DMS53 (cell line): ENCODE measurements at places on chromosomes 3 and 15.
A peak's percentile ranks its signal among the peaks of the same experiment; 100 is the strongest.

- no peak for DNase-seq
These were observed 394.8 kb downstream of the SI start for GRCh38 chr3:164683489-164683888.

GRCh38 chr3:192890347-192891335, 27.0 kb downstream of the MB21D2 start:
- no peak for DNase-seq

DNA sequence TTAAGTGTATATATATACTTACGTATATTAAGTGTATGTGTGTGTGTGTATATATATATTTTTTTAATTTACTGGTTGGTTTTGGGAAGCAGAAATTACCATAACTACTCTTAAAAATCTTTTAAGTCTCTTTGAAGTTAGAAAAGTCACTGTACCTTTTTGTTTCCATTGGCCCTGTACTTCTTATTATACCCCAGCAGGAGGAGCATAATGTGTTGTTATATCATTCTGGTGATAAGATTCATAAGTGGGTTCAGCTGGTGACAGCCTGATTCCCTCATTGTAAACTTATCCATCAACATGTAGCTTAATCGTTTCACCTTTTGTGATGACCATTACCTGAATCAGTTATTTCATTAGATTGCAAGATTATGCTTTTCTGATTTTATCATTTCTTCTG, 30.8 kb downstream of the MLH1 start:
- DNase-seq: peak; percentile 1

GRCh38 chr15:99421172-99421656, 144.6 kb upstream of the MEF2A start:
- DNase-seq: peak; percentile 14

DNA sequence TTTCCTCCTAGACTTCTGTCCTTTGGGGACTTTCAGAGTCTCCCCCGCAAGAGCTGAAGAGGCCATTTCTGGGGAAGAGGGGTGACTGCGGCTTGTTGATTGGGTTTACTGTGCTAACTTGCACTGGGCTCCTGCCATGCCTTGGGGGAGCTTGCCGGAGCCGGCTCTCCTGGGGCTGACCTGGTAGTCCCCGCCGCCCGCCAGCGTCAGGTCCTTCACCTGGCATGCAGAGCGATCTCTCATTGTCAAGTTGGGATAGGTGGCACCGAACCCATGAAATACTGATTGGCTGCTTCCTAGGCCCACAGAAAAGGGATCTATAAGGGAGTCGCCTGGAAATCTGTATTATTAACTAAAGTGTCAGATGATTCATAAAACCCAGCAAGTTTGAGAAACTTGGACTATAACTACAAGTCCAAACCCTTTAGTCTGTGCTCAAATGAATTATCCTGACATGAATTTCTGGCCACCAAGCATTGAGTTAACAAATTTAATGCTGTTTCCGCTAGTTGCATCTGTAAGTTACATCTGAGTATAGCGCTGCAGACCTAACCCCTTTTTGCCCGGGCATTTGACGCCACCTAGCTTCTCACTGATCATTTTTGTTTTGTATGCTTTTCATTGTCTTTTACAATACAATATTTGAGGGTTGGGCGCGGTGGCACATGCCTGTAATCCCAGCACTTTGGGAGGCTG, 607 bp upstream of the IMP3 start:
- peak; percentile 86 for DNase-seq

GRCh38 chr15:88744548-88745020, 58.7 kb upstream of the ACAN start:
- DNase-seq: no peak

GRCh38 chr3:49329186-49329585, 10.7 kb downstream of the USP4 start:
- no peak for DNase-seq

DNA sequence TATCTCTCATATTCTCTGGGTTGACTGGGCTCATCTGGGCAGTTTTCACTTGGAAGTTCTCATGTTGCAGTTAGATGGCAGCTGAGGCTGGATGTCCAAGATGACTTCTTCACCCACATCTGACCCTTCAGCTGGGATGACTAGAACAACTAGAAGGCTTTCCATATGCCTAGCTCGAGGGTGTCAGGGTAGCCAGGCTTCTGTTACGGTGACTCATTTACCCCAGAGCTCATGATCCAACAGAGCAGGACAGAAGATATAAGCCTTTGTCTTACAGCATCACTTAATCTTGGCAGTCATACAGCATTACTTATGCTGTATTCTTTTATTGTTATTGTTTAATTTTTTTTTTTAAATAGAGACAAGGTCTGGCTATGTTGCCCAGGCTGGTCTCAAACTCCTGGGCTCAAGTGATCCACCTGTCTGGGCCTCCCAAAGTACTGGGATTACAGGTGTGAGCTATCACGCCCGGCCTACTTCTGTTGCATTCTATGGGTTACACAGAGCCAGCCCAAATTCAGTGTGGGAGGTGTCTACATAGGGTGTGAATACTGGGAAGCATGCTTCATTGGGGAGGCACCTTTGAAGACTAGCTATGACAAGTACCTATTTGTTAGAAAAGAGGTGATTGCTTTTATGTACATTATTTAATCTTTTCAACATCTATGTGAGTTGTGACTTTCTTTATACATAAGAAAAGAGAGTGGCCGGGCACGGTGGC, 10.7 kb downstream of the HMCES start:
- no peak for DNase-seq

GRCh38 chr3:17367171-17367570, 375.3 kb downstream of the TBC1D5 start:
- DNase-seq: no peak

DNA sequence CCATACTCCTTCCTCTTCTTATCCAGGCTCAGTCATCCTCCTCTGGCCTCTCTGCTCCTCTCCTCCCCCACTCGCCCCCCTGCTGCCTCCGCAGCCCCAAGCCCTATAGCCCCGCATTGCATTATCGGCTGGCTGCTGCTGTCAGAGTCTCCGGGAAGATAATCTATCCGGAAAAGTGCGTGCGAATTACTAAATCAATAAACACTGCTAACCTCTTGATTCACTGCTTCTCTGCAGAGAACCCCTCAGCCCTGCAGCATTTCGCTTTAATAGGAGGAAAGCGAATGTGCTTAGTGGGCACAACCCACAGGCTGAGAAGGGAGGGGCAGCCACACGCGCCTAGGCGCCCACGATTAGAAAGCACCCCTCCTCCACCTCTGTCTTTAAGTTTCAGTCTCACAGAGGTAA, 167.6 kb downstream of the ABHD5 start:
- DNase-seq: no peak

DNA sequence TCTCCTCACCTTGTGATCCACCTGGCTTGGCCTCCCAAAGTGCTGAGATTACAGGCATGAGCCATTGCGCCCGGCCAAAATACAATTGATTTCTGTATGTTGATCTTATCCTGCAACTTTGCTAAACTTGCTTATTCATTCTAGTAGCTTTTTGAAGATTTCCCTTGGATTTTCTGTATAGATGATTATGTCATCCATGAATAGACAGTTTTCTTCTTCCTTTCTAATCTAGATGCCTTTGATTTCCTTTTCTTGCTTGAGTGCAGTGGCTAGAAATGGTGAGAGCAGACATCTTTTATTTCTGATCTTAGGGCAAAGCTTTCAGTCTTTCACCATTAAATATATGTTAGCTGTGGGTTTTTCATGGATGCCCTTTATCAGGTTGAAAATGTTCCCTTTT, 4.4 kb upstream of the ELP6 start:
- DNase-seq: no peak

DNA sequence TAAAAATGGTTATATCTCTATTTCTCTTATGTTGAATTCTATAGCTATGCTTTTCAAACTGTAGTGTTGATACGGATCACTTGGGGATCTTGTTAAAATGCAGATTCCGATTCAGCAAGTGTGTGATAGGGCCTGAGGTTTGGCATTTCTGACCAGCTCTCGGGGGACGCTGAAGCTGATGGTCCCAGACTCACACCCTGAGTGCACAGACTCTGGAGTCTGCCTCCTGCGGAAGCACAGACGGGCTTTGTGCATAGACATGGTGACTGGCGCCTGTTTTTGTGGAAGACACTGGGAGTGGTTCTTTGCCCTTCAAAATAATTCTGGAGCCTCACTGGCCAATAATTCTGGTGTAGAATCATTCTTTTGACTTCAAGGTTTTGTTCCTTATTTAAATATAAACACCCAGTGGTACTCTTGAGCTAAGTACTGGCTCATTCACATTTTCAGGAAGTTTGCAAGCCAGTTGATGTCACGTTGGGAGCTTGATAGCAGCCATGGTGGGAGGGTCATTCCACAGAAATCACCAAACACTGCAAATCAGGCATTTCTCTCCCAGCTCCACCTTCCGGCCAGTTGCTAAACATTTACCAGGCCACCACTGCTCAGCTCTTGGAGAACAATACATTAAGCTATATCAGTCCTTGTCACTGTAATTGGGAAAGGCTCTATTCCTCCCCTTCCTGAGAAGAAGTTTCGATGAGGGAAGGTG, 19.2 kb downstream of the CLDN11 start:
- DNase-seq: no peak

DNA sequence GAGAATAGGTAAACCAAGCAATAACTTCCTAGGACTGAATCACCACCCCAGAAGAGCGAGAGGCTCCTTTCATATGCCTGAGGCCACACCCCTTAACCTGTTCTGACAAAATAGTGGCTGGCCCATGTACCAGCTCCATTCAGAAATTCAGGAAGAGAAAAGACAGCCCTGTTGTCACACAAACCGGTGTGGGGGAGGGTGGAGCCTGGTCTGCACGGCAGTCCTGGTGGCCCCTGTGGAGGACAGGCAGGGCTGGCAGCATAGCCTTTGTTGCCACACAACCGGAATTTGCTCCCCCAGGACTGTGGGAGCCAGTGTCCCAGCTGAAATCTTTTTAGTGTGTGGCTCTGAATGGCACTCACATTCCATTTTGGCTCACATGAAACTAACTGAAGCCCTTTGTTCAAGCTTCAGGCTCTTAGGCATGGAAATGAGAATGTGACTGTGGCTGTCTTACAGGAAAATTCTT, 23.8 kb downstream of the RLBP1 start:
- no peak for DNase-seq

DNA sequence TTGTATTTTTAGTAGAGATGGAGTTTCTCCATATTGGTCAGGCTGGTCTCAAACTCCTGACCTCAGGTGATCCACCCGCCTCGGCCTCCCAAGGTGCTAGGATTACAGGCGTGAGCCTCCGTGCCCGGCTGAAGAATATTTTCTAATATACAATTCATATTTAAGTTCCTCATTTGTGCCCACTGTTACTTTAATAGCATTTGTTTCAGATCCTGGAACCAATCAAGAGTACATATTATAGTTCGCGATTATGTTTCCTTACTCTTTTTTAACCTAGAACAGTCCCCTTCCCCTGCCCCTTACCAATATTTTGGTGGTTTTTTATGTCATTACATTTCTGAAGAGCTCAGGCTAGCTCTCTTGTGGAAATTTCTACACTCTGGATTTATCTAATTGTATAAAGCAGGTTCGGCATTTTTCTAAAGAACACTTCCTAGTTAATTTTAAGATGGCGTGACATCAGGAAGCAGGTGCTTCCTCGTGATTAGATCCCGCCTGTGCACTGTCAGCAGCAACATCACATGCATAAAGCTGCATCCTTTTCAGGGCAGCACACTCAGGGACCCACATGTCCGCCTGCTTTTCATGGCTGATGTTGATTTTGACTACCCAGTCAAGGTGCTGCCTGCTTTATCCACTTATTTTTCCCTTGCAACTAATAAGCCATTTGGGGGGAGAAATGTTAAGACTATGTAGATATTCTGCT, 88.7 kb upstream of the EPHB3 start:
- DNase-seq: peak; percentile 27

DNA sequence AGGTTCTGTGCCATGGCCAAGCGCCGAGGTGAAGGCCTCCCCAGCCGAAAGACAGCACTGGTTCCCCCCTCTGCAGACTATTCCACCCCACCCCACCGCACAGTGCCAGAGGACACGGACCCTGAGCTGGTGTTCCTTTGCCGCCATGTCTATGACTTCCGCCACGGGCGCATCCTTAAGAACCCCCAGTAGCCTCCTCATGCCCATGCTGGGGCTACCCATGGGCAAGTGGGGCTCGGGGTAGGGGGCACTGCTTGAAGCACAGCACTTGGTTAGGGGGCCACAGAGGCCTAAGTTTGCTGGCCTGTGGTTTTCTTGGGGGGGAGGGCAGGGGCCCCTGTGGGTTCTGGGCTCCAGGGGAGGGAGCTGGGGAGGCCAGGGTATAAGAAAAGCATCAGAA, 4.8 kb upstream of the CHST14 start:
- DNase-seq: no peak

- DNase-seq: no peak
These were observed 73.7 kb upstream of the TSPAN3 start for GRCh38 chr15:77144492-77145070.

DNA sequence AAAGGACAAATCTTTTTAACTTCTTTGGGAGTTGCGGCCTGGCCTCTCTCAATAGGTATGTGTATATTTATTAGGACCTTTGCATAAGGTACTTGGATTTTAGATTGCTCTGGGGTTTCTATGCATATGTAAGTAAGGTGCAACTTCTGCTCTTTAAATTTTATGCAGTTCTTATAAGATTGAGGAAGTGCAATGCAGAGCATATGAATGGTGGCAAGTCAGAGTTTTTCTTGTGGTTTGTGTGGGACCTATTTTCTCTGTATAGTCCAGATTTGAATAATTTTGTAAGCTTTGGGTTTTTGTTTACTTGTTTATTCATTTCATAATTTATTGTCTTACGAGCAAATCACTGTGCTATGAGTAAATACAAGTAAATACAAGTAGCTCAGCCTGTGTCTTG, 101.5 kb downstream of the ATG7 start:
- DNase-seq: no peak

GRCh38 chr3:73094951-73095350, 33.5 kb downstream of the EBLN2 start:
- no peak for DNase-seq

- DNase-seq: no peak
These were observed 37.2 kb upstream of the TM4SF4 start for GRCh38 chr3:149437286-149437685.

DNA sequence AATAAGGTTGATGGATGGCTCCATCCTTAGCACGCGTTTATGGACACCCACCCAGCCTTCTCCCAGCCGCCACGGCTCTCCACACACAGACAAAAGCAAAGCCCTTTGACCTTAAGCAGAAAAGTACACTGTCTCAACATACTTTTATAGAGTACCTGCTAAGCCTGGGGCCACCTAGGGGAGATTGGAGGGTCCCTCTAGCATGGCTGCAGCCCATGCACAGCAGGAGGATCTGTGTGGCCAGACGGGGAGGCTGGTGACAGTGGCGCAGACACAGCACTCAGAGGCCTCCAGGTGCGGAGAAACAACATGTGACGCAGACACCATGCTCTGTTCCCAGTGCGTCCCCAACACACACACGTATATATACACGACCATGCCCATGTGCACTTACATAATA, 174.9 kb downstream of the XXYLT1 start:
- no peak for DNase-seq

DNA sequence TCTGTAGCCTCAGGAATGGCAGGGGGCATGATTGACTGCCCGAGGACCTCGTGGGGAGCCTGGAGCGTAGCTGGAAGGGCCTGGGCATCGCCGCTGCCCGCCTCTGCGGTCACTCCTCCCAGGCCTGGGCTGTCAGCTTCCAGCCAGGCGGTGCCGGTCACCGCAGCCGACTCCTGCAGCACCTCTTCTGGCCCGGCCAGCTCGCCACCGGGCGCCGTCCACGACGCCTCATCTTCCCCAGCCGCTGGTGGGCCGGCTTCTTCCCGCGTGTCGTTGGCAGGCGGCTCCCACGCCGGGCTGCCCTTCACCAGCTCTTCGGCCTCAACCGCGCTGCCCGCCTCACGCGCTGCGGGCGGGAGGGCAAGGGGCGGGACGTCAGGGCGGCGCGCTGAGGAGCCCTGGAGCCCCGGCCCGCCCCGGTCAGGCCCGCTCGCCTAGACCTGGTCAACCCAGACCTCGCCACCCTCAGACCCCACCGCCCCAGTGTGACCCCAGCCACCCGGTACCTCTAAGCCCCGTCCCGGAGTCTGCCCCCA, 1.0 kb downstream of the CSPG5 start:
- DNase-seq: peak; percentile 46
